ENCODE measurements at places on chromosomes 12 and 14.

DNA sequence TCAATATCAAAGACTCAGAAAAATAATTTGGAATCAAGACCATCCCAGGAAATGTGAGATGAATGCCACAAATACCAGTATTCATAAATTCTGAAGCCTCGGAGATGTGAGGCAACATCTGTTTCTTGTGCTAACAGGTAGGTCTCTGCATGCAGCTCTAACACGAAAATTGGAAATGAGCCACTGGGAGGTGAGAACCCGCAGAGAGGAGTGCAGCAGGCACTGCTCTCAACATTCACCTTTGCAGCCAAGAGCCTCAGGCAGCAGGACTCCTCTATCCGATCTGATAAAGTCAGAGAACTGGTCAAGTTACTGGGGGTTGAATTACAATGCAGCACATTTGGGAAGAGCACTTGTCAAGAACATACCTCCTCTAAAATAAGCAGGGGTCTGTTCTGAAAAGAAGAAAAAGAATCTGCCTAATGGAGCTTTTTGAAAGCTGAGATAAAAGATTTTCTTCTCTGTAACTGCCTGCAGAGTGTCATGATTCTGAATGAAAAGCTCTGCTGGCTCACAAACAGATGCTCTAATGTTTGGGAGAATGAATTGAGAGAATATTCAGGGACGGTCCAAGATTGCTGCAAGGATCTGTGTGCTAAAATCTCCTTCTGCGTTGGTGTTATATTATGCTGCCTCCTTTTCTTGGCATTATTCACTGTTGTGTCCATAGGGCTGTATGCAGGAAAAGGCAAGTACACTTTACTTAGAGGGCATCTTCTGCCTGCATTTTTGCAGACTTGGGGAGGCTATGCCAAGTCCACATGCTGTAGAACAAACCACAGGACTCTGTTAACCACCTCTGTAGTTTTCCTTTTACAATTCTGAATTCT lies 209.6 kb upstream of the KRR1 start:
- no peak for DNase-seq

DNA sequence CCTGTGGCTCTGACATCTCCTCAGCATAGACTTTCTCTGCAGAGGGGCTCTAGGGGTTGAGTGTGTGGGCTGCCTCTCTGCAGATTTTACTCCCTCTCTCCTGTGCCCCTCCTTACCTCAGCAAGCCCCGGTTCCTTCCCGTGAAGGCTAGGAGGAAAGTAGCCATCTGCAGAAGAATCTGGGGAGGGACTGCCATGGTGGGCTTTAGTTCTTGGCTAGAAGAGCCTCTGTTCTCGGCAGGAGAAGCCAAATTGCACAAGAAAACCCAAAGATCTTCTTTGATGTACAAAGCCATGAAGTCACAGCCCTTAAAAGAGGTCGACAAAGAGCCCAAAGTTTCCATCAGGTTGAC lies 23.5 kb downstream of the CKAP4 start:
- DNase-seq: no peak

DNA sequence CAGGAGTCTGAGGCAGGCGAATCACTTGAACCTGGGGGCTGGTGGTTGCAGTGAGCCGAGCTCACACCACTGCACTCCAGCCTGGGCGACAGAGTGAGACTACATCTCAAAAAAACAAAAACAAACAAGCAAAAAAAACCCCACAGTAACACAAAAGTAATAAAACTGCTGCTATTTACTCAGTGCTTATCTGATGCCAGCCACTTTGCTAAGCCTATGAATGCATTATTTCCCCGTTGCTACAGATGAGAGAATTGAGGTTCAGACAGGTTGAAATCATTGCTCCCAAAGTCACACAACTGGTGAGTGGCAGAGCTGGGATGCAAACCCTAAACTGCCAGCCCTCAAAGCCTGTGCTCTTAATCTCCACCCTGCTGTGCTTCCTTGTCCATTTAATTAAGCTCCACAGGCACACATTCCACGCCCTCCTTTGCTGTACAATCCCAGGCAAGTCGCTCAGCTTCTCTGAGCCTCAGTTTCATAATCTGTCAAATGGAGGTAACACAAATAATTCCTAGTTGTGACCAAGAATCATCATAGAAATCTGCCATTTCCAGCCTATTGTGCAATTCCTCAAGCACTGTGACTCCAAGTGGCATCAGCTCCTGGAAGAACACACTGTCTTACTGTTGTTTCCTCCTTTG lies 5.7 kb upstream of the OAS3 start:
- no peak for DNase-seq

GRCh38 chr12:131642101-131642540 lies 68.8 kb upstream of the SFSWAP start:
- no peak for DNase-seq

GRCh38 chr14:79729731-79730130 lies 481.6 kb downstream of the DIO2 start:
- DNase-seq: no peak

DNA sequence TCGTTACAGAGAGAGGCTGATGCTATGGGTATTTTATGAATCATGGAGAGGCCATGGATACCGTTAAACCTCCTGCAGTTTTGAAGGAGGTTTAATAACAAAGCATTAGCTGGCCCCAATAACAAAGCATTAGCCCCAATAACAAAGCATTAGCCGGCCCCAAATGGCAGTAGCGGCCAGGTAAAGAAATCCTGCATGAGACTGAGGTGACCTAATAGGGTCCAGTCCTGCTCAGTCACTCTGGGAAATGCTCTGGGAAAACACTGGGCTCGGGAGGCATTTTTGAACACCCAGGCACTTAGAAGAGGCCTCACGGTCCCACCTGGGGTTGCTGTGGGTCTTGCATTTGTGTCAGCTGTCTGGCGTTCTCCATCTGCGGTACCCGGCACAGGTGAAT lies 776 bp upstream of the RIN3 start:
- no peak for DNase-seq

DNA sequence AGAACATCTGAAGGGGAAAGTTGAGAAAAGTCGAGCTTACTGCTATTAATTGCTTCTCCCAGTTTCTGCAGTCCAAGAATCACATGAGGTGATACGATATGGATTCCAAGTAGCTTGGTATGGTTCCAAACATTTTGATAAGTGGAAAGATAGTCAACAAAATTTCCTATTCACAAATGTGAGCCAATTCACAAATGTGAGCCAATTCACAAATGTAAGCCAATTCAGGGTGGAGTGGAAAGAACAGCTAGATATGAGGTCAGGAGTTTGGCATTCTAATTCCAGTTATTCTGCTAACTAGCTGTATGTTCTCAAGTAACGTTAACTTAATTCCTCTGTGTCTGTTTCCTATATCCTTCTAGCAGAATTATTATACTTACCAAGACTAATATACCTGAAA lies 37.6 kb upstream of the DHRS4 start:
- no peak for DNase-seq

DNA sequence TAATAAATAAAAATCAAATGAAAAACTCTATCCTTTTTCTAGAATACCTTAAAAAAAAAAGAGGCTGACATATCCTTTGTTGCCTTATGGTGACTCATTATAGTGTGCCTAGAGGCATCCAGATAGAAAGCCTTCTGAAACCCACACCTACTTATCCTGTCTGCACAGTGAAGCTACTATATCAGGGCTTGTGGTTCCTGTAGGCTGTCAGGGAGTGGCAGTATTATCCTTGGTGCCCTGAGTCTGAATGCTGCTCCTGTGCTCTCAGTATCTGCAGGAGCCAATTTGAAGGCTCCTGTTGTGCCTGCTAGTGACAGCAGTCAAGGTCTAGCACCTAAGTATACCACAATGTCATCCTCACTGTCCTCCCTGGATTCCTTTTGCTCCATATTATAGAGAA lies 168.4 kb upstream of the AVPR1A start:
- peak; percentile 48 for DNase-seq

DNA sequence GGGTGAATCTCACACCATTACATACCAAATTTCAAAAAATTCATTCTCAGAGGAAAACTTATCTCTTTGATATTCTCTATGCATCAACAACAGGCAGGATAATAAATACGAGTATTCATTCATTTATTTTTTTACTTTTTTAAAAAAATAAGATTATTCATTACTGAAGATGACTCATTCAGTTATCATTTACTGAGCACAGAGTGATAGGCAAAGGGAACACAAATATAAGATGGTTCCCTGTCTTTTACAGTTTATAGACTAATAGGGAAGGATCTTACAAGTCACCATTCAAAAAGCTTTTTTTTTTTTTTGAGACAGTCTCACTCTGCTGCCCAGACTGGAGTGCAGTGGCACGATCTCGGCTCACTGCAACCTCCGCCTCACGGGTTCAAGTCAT lies 5.0 kb upstream of the PABPN1 start:
- DNase-seq: no peak

- peak; percentile 16 for DNase-seq
These were observed 90.2 kb downstream of the KDM2B start for GRCh38 chr12:121490401-121491281.

DNA sequence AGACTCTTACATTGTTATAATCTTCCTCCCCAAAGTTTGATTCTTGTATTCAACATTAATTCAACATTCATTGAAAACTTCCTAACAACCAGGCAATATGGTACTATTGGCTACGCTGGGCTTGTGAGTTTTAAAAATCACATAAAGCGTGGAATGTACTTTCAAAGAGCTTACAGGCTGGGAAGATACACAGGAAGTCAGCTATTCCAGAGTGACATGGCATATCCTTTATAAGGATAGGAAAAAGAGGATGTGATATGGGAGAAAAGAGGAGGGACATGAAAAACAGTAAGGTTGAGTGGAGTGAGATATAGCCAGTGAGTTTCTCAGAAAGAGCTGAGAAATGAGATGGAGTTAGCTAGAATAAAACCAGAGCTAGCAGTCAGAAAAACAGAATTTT lies 103.6 kb upstream of the ATF7IP start:
- no peak for DNase-seq

- peak; percentile 51 for DNase-seq
These were observed 102.8 kb downstream of the TGFB3 start for GRCh38 chr14:75879031-75879430.

DNA sequence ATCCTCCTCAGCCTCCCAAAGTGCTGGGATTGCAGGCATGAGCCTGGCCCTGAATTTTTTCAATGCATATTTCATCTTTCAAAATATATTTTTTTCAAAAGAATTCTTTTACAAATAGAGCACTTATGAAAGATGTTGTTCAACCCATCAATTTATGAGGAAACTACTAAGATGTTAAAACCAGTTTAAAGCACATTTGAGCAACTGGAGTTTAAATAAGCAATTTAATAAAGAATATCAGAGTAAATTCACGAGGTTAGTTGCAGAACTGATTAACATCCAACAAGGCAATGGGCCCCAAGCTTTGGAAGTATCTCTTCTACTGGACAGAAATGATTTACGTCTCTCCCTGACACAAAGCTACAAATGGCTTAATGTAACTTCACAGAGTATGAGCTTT lies 23.3 kb downstream of the GLT1D1 start:
- no peak for DNase-seq

DNA sequence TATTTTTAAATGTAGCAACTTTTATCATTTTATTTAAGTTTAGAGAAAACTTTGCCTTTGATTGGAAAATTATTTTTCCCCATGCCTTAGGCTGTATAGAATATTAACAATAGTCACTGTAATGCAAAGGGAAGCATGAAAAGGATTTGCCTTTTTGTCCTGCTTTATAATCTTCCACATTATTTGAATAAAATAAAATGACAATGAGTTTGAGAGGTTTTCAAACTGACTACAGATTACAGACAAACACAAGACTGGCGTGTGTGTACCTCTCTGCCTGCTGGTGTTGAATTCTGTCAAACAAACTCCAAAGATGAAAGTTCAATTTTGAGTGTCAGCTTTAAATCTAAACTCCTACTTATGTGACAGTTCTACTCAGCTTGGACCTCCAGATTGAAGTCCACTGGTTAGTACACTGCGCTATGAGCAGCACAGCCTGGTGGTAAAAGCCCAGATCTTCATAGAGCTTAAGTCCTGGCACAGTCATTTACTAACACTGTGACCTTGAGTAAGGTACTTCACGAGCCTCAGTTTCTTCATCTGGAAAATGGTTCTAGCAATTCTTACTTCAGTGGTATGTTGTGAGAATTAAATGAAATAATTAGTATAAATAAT lies 98.3 kb upstream of the CPNE8 start:
- no peak for DNase-seq

DNA sequence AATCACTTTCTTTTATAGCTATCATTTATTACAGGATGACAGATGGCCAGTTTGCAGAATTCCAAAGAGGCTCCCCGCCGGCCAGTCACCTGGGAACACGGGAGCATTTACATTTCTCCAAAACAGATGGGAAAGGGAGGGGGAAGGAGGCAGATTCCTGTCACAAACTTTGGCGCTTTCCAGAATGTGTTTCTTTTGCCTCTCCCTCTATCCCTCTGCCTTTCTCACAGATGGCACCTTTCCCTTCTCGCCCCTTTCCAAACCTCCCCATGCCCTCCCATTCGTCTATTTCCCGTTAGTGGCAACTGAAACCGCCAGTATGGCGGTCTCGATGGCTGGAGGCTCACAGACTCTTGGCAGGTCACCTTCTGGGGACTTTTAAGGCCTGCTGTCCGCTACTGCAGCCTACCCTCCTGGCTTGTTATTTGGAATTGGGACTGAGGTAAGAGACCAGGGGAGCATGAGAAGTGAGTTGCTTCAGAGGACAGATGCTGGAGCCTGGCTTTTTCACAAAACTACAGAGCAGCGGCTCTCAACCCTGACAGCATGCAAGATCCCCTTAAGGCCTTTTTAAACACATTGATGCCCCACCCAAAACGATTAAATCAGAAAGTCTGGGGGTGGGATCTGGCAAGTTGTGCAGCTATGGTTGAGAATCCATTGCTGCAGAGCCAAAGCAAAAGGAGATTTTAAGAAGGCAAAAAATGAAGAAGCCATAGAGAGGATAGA lies 161.5 kb upstream of the VASH1 start:
- no peak for DNase-seq

DNA sequence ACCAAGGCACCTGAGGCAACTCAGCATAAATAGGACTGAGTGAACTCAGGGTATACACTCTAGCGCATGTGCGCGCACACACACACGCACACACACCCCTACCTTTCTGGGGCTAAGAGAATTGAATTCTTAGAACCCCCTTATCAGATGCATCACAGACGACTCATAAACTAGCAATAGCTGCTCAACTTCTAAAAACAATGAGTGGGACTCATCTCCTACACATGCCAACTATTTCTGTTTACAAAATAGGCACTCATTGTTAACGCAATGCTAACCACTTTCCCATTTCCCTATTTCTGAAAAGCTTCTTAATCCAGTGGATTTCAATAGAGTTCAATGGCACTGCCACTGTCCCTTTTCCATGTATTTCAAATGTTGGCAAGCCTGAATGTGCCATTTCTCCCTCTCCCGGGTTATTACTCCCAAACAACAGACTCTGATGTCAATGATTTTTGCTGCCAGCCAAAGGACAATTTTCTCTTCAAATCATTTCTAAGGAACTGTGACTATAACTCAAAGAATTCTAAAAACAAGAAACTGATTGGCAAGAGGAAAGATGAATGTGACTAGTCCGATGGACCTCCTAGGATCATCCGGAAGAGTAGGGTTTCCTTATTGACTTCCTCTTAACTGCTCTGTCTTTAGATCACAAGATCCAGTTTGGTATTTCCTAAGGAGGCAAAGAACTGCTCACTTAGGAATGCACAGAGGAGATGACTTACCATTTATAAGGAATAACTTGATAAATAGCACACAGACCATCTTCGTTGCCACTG lies 48.8 kb downstream of the SLC38A1 start:
- DNase-seq: peak; percentile 49

- DNase-seq: no peak
These were observed 646 bp upstream of the DNAJC22 start for GRCh38 chr12:49345825-49346658.
